ENCODE measurements at places on chromosomes 11 and 22.

- DNase-seq: peak; percentile 67
Measured at GRCh38 chr11:124920870-124921609, 2.0 kb downstream of the HEPN1 start.

GRCh38 chr11:117929916-117930570 lies 841 bp upstream of the TMPRSS13 start:
- no peak for DNase-seq

- DNase-seq: no peak
Measured at GRCh38 chr22:36191106-36191836, 10.3 kb downstream of the APOL4 start.

DNA sequence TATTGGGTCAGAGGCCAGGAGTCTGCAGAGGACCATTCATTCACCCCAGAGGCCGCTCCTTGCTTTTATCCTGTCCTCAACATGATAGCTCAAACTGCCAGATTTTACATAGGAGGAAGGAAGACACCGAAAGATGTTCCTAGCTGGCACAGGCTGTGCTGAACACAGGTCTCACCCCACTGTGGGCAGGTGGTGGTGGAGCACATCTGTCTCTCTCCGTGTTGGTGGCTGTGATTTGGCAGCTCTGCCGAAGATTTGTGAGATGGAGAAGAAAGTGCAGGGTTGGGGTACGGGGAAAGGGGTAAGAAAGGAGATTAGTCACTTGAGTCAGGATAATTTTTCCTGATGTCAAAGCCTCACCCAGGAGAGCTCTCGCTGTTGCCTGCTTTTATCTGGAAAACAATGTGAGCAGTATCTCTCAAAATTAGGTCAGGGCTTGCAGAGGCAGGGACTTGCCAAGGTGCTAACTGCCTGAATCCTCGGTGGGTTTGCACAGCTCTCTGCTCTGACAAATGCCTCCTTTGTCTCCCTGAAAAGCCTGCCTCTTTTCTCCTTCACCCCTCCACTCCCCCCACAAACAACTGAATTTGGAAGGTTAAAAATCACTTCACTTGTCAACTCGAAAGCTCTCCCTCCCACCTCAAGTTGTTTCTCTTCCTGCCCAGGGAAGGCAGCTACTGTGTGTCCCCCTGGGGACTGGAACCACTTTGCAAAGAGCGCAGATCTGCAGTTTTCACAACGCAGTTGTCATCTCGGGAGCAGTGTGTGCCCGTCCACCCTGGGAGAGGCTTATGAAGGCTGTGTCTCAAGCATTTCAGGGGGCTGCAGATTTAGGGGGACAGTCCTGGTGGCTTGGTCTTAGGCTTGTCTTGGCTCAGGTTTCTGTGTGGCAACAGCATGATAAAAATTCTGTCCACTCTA lies 299.7 kb downstream of the ST3GAL4 start:
- no peak for DNase-seq

DNA sequence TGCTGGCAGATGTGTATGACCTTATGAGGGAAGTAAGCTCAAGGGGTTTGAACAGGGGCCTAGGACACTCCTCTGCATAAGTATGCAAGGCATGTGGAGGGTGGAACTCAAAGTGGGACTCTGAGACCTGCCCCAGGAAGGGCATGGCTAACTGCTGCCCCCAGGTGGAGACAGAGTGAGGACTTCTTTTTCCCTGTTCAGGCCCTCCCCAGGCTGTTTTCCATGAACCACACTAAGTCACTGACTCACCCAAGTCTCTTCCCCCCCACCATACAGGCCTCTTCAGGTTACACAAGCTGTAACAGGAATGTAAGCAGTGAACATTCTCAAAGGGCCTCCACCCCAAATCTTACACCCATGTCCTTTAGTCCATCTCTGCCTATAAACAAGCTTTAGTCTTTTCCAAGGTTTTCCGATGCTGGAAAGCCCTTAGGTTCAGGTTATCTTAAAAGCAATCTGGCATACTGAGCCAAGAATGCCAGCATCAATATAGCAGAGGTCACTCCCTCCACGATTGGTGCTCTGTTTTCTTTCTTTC lies 13.1 kb downstream of the EEF1G start:
- DNase-seq: peak; percentile 63

DNA sequence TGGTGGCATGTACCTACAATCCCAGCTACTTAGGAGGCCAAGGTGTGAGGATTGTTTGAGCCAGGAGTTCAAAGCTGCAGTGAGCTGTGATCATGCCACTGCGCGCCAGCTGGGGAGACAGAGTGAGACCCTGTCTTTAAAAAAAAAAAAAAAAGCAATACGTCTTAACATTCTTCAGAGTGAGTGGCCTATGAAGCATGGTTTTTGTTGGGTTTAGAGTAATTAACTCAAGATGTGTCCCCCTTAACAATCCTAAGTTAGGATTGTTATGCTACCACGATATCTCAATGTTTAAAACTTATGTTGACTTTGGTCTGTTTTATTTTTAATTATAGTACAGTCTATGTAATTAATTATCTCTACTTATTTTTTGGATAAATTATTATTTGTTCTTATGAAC lies 156.1 kb downstream of the HIPK3 start:
- DNase-seq: no peak

GRCh38 chr11:16966930-16967671 lies 47.1 kb downstream of the PLEKHA7 start:
- no peak for DNase-seq

DNA sequence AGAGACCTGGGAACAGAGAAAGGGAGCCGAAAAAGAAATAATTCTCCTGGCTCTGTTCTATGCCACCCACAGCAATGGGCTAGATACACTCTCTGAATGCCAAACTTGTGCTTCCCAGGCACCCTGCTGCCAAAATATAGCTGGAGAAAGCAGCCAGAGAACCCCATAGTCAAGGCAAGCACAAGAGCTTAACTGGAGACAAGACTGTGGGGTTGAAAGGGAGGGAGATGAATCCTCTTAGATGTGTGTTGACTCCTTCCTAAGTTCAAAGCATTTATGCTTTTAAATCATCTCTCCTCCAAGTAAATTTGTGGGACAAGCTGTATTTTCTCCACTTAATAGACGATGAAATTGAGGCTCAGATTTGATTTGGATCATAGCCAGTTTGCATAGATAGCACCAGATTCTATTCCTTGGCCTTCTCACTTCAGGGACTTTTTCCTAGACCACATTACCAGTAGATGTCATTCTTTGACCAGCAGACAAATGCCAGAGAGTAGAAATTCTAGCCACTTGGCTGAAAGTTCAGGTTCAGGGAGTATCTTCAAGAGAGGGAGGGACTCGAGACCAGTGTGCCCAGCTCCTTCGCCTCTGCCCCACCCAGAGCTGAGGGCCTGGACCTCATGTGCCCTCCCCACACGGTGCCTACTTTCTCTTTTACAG lies 16.5 kb upstream of the ETS1 start:
- no peak for DNase-seq

GRCh38 chr11:8956860-8957259 lies 7.4 kb downstream of the TMEM9B start:
- DNase-seq: no peak

- DNase-seq: no peak
Measured at GRCh38 chr22:44410451-44410991, 87.5 kb downstream of the RTL6 start.

GRCh38 chr11:86186386-86186785 lies 58.2 kb upstream of the EED start:
- no peak for DNase-seq

DNA sequence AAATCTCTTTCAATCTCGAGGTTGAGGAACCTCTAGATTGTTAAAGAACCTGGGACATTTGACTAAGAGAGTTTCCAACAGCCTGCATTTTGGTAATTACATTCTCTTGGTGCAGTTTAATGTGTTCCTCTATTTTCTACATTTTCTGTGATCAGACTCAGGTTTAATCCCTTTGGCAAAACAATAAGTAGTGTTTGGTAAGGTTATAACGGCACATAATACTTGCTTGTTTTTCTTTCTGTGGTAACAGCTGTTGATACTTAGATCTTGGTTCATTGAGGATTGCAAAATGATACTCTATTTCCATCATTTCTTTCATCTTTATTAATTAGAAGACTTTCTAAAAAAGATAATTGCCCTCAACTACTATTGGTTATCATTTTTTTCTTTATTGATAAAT lies 271.3 kb downstream of the SBF2 start:
- no peak for DNase-seq

GRCh38 chr11:77107950-77108349 lies 5.3 kb downstream of the OMP start:
- DNase-seq: no peak

DNA sequence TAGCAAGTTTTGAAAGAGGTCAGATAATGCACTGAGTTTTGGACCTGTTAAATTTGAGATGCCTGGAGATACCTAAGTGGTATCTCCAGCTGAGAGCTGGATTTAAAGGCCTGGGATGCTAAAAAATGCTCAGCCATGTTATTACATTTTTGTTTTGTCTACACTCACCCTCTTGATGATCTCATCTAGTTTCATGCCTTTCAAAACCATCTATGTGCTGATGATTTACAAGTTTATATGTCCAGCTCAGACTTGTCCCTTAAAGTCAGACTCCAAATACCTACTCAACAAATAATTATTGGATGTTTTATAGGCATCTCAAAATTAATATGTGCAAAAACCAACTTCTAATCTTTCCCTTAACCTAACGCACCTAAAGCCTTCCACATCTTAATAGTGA lies 103.6 kb upstream of the OR9G4 start:
- DNase-seq: no peak

DNA sequence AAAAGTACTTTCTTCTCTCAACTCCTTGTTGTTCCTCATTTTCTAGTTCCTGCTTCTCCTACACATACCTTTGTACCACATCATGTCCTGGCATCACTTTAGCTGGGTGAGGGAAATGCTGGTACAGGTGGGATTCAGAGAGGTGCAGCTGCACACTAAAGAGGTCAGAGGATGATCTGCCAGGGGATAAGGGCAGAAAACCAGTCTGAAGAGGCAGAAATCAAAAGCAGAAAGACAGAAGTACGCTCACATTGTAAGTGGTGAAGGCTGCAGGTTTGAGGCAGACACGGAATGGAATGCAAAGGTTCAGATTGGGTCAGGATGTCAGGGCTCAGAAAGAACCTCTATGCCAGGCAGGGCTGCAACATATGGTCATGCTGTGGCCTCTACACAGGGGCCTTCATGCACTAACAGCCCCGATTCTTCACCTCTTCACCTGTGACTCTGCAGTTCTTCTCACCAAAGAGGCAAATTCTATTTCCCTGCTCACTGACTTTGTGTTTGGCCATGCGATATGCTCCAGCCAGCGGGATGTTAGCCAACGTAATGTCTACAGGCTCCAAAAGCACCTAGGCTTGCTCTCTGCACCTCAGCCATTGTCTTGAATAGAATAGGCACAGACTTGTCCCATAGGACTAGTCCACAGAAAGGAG lies 373.7 kb downstream of the NXPE2 start:
- no peak for DNase-seq

GRCh38 chr11:46386005-46386578 lies 4.6 kb downstream of the MDK start:
- DNase-seq: no peak

DNA sequence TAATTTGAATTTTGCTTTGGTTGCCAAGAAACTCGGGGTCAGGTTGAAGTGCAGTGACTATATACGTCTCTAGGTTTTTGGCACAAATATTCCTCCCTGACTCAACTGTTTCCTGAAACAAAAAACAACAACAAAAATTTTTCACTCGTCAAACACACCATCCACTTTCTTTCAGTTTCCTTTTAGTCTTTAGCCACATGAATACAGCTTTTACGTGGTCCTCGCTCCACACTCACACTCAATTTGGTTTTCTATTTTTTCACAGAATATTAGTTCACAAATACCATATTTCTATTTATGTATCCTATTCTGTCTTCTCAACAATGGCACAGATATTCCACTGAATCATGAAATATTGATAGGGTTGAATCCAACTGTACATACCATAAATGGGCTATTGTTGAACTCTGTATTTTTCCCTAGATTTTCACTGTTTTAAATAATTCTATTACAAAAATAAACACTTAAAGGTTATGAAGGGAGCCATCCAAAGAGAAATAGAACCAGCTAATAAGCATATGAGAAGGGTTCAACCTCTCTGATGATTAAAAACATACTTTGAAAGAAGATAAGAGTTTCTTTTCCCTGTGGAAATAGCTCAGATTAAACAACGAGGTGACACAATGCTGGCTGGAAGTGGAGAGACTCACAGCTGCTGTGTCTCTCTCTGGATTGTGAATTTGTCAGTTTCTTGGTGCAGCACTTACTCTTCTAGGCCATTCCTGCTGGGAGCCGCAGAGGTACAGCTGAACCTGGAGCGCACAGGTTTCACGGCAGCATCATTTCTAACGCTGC lies 5.1 kb upstream of the FBLN1 start:
- no peak for DNase-seq

DNA sequence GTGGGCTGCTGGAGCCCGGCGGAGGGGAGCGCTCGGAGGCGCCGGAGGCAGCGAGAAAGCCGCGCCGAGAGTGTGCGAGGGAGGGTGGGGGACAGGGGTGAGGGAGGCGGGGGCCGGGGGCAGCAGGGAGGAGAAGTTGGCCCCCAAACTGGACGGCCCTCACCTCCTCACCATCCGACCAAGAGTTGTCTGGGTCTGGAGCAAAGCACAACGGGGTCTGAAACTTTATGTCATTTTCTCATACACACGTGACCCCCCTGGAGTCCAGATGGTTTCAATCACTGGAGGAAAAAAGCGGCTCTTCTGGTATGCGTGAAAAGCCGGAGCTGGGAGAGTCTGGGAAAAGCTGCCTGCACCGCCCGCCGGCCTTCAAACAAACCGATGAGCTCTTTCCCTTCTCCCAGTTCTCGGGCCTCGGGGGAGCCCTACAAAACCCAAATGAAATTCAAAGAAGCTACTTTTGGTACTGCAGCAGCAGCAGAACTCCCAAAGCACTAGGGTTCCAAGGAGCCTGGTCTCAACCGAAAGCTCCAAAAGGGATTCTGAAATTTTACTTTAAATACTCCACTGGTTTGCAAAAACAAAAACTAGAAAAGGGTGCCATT lies 39.7 kb upstream of the AKIP1 start:
- DNase-seq: no peak

DNA sequence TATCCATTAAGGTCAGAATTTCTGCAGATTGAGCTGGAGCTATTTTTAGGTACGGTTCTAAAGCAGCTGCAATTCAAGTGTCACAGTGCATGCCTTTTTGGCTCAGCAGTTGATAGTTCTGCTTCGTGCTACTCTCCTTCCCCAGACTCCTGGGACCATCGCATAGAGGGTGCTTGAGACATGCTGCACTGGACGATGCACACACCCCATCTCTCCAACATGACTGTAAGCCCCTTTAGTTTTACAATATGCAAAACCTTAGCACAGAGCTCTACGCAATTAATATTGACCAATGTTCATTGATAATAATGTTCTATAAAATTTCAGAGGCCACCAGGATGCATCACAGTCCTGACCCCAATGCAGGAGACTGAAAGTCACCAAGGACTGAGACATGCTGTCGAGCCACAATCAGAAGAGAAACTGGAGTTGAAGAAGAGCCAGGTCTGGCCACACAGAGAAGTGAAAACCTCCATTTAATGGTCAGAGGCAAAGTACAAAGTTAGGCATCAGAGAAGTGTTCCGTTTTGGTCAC lies 120.9 kb upstream of the ZC3H12C start:
- DNase-seq: no peak

- DNase-seq: no peak
Measured at GRCh38 chr11:40190294-40190693, 1269.2 kb downstream of the LRRC4C start.

GRCh38 chr11:44559207-44559939 lies 6.1 kb upstream of the CD82 start:
- DNase-seq: no peak

GRCh38 chr22:48358886-48359612 lies 1468.6 kb downstream of the BRD1 start:
- DNase-seq: no peak

GRCh38 chr11:8917157-8917825 lies 6.3 kb downstream of the AKIP1 start:
- no peak for DNase-seq

- DNase-seq: no peak
Measured at GRCh38 chr11:122059565-122059964, 56.5 kb downstream of the BLID start.

GRCh38 chr11:64650923-64651523 lies 60.0 kb downstream of the SLC22A12 start:
- no peak for DNase-seq
